Stimulated activated CD8-positive, alpha-beta memory T cell treated with anti-CD3 and anti-CD28 coated beads, Interleukin-2, amount 100 ng/mL, for 1 hour (primary cell): ENCODE measurements at places on chromosomes 12 and 14.

DNA sequence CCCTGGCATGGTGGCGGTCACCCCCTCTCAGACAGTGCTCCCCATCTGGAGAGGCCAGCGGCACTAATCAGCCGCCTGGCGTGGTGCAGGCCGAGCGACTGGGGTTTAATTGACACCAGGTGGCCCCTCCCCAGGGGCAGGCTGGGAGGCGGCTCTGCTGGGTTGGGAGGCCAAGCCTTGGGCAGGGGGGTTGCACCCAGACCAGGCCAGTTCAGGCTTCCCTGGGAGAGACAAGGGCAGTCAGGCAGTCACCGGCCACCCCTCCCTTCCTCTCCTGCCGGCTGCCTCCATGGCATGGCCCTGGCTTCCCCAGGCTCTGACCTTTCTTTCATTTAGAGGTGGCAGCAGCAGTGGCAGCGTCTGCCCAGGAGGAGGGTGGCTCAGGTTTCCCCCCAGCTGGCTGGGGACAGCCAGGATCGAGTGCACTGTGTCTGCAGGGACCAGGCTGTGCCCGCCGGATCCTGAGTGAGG lies 78.1 kb upstream of the NOS1 start:
- no peak for DNase-seq

- no peak for DNase-seq
Observed at GRCh38 chr14:27384124-27384523, 786.3 kb upstream of the NOVA1 start.

GRCh38 chr14:104268725-104269436 lies 130.5 kb downstream of the KIF26A start:
- DNase-seq, result no peak

DNA sequence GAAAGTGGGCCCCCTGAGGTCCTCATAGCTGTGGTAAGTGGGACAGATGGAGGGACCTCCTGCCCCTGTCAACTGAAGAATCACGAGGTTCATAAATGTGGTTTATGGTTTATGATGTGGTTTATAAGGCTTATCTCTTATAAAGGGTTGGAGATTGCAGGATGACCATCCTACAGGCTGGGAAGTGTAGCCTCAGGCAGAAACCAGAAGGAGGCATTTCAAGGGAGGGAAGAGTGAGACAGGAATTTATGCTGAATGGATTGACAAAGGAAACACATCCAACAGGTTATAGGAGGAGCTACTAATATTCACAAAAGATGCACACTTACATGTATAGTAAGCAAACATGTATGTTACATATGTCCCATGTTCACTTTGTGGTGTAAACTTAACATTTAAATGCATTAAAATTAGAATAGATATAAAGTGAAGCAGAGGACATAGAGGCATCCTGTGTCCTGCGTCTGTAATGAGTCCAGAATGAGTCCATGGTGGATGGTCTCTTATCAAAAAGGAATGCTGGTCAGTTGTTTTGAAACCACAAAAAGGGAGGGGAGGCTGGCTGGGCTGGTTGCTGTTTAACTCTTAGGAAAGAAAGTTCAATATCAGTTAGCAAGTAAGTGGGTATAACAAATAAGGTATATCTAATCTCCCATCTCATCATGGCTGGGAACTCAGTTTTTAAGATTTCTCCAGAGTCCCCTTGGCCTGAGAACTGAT lies 149.0 kb upstream of the RMST start:
- DNase-seq, result no peak

DNA sequence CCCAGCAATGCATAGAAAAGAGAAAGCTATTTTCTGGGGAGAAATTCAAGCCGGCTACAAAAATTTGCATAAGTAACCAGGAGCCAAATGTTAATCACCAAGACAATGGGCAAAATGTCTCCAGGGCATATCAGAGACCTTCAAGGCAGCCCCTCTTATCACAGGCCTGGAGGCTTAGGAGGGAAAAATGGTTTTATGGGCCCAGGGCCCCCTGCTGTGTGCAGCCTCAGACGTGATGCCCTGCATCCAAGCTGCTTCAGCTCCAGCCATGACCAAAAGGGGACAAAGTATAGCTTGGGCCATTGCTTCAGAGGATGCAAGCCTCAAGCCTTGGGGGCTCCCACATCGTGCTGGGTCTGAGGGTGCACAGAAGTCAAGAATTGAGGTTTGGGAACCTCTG lies 15.8 kb downstream of the TMEM233 start:
- DNase-seq, result no peak

DNA sequence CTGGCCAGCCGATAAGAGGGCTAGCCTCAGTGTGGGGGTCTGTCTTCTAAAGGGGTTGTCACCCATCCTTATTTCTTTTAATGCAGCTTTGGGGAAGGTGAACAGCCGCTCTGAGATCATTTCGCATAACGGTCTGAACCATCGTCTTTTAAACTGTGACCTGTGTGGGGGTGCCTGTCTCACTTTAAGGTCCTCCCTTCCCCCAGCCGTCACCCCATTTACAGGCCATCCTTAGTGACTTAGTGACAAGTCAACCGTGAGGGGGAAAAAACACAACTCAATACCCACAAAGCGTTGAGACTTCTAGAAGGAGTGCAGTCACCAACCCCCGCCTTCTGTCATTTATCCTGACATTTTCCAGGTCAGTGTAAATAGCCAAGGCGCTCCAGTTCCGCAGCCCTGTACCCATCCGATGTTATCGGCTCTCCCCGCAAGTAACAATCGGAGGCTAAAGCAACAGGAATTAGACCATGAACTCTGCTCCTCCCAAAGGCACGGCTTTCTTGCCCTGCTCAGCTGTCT lies 505 bp upstream of the DENND5B start:
- no peak for DNase-seq

DNA sequence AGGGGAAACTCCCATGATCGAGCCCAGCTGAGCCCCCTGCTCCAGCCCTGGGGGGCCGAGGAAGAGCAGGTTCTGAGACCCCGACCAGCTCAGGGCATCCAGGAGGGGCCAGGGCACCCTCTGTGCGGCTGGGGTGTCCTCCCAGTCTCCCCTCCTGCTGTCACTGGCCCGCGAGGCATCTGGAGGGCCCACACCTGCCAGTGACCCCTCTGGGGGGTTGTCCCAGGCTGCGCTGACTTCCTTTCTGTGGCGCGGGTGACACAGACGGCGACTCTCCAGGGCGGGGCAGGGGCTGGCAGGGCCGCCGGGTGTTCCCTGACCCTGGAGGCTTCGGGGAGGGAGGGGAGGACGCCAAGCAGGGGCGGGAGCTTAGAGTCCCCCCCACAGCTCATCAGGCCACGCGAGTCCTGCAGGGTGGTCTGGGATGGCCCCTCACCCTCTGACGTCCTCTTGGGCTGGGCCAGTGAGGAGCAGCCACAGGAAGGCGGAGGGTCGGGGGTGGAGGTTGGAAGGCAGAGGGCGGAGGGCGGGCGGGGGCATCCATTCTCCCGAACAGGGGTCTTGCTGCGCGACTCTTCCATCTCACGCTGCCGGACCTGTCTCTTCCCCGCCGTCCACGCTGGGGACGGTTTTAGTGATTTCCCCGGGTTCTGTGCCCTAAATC lies 38.6 kb upstream of the FBRSL1 start:
- DNase-seq, result no peak

GRCh38 chr12:98232753-98233390 lies 282.5 kb upstream of the TMPO start:
- DNase-seq, result no peak

GRCh38 chr12:53056296-53056695 lies 6.4 kb downstream of the TNS2 start:
- DNase-seq, result no peak
